ENCODE measurements at places on chromosomes 7 and 10.
A peak's percentile ranks its signal among the peaks of the same experiment; 100 is the strongest.

DNA sequence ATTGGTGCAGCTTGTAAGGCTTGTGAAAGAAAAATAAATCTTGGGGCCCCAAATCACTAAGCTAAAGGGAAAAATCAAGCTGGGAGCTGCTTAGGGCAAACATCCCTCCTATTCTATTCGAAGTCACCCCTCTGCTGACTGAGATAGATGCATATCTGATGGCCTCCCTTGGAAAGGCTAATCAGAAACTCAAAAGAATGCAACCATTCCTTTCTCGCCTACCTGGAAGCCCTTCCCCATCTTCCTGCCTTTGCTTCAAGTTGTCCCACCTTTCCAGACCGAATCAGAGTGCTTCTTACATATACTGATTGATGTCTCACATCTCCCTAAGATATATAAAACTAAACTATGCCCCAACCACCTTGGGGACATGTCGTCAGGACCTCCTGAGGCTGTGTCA, 240.3 kb downstream of the SKIDA1 start:
- DNase-seq: no peak

- DNase-seq: no peak
Measured at GRCh38 chr7:43592326-43592725, 9.4 kb downstream of the STK17A start.

DNA sequence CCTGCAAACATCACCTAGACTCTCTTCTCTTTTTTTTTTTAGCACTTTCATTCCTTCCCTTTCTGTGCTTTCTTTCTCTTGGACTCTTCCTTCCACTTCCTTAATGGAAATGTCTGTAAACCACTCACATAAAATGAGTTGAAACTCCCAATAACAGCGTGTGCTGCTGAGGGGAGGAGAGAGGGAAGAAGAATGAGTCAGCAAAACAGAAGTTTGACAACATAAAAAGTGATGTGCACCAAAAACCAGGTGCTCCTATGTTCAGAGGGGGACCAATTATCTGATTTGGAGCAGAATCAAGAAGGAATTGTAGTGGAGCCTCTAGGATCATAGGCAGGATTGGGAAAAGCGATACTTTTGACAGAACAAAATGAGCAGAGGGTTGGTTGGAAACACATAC, 712.1 kb upstream of the IGFBP3 start:
- DNase-seq: no peak

DNA sequence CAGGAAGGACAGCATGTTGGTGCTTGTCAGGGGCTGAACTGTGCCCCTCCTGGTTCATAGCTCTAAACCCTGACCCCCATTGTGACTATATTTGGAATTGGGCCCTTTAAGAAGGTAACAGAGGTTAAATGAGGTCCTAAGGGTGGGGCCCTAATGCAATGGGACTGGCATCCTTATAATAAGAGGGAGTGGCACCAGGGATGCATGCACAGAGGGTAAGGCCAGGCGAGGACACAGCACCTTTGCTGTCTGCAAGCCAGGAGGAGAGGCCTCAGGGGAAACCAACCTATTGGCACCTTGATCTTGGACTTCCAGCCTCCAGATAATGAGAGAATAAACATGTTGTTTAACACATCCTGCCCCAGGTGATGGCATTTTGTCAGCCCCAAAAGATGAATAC, 61.3 kb upstream of the EBF3 start:
- DNase-seq: no peak

DNA sequence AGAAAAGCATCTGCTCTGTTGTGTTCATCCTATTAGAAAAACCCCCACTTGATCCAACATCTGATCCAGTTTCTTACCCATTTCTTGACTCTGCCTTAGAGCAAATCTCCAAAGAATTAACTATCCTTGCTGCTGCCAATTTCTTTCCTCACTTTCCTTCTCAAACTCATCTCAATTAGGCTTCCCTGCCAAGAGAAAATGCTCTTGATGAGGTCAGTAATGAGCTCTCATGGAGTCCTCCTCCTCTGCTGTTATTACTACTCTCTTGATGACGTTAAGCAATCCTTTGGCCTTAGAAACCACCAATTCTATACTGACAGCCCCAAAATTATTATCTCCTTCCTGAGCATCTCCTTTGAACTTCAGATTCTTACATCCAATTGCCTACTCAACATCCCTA, 162.0 kb upstream of the FAM13C start:
- no peak for DNase-seq

- DNase-seq: no peak
Measured at GRCh38 chr7:2698581-2699288, 10.7 kb downstream of the AMZ1 start.

- DNase-seq: no peak
Measured at GRCh38 chr10:26770069-26770468, 72.6 kb downstream of the PDSS1 start.

GRCh38 chr7:41931263-41931646, 228.4 kb upstream of the INHBA start:
- DNase-seq: no peak

DNA sequence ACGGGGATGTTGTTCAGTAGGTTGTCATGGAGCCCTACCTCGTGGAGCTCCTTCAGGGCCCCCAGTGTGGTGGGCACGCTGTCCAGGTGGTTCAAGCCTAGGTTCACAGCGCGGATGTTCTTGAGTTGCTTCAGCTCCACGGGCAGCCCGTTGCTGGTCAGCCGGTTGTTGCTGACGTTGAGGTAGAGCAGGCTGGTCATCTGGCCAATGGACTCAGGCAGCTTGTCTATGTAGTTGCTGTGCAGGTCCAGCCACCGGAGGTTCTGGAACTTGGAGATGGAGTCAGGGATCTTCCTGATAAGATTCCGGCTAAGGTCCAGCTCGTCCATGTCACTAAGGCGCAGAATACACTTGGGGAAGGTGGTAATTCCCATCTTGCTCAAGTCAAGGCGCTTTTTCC, 26.0 kb downstream of the LRRC18 start:
- DNase-seq: no peak

DNA sequence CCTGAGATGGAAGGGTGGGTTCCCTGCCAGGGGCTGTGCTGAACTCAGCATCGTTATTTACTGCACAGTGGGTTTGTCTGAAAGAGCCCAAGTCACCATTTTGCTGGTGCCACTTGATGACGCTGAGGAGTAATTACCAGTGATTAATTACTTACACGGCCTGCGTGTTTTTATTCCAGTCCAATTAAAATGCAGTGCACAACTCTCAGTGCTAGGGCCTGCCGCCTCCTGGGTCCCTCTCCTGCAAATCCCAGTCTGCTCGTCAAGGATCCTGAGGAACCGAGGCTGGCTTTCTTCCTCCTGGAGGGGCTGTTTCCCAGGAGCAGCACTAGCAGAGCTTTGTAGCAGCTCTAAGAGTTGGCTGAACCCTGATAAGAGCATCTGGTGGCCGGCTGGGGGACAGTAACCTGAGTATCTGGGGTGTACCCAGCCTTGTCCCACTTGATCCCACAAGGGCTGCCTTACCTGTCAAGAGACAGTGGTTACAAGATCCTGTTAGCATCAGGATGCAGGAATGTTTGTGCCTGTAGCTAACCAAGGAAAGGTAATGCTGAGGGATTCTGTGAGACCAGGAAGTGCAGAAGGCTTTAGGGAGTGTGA, 45.1 kb upstream of the LRRC4 start:
- no peak for DNase-seq

GRCh38 chr7:134372858-134373257, 56.1 kb upstream of the SLC35B4 start:
- no peak for DNase-seq

GRCh38 chr10:75651417-75651816, 220.0 kb downstream of the LRMDA start:
- no peak for DNase-seq

- no peak for DNase-seq
Measured at GRCh38 chr10:115022733-115023132, 70.4 kb upstream of the ATRNL1 start.

DNA sequence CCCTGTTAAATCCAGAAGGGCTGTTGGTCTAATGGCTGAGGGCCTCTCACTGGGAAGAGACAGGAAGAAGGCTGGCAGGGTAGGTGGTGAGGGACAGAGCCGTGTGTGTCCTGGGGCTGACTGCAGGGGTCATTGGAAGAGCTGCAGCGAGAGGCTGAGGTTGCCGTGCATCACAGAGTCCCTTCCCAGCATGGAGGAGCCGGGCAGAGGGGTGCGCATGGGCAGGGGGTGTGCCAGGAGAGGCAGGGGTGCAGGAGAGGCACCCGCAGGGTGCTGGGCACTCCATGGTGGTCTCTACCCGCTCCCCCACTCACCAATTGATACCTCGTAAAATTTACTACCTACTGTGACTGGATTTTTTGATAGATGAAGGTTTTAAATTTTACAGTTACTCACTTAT, 124.3 kb downstream of the ACTR3B start:
- no peak for DNase-seq

DNA sequence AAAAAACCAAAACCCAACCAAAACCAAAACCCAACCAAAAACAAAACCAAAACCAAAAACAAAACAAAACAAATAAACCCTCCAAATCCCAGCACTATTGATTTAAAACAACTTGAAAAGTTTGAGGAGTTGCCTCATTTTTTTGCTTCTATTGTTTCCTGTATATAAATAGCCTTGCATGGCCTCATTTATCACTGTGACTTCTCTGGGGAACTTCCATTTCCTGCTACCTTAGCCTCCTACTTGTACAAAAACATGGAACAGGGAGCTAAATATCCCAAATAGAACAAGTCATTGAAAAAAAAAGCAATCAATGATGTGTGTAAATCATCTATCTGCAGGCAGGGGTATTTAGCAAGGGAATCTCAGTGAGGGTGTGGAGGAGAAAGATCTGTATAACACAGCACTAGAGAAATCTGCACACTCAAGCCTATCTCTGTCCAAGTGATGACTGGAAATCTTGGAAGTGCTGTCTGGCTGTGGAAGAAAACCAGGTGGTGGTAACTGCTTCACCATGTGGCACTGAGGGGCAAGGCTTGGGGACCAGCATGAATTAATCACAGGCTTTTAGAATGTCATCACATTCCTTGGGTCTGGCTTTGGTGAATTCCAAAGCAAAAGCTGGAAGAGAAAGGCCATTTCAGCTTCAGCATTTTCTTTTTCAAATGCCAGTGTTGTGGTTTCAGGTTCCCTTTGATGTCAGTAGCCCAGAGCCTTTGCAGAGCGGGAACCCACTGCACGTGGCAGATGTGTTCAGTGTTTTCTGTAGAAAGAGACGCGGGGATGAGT, 349.5 kb upstream of the ZNF32 start:
- DNase-seq: no peak

DNA sequence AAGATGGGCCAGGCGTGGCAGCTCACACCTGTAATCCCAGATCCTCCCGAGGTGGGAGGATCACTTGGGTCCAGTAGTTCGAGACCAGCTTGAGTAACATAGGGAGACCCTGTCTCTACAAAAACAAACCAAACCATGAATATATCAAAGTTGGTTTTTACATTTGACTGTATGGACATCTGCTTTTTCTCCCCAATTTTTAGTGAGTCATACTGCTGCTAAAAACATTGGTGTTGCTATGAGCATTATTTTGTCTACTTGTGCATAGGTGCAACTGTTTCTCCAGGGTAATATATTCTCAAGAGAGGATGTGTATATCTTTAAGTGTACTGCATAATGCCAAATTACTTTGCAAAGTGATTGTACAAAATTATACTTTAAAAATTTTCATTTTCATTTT, 769 bp upstream of the TMEM248 start:
- no peak for DNase-seq

- DNase-seq: no peak
Measured at GRCh38 chr10:95260909-95261552, 29.8 kb downstream of the PDLIM1 start.

DNA sequence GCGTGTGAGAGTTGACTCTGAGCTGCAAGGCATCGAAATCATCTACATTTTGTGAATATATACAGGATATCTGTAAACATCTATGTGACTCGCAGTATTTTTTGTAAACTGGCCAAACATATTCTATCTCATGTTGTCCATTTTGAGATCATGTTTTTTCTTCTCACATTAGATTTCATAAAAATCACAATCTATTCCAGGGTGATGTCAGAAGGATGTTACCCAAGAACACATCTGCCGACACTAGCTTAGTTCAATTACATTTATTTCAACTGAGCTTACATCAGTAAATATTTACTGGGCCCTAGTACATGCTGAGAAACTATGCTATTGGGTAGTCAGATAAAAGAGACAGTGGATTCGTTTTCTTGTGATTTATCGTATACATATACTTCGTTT, 2.5 kb upstream of the BUB3 start:
- no peak for DNase-seq

DNA sequence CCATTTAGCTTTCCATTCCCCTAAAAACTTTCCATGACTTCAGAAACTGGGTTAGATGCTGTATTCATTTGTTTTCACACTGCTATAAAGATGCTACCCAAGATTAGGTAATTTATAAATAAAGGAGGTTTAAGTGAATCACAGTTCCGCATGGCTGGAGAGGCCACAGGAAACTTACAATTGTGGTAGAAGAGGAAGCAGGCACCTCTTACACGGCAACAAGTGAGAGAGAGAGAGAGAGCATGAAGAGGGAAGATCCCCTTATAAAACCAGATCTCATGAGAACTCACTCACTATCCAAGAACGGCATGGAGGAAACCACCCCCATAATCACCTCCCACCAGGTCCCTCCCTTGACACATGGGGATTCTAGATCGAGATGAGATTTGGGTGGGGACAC, 336.8 kb downstream of the TFEC start:
- DNase-seq: no peak

- no peak for DNase-seq
Measured at GRCh38 chr7:101126651-101127459, at the start of gene SERPINE1. SERPINE1 (plus strand) TSS chr7:101127104; CDS start chr7:101128394, 1,290 bp downstream.

GRCh38 chr10:112140110-112140970, 43.2 kb downstream of the GPAM start:
- DNase-seq: peak; percentile 18

DNA sequence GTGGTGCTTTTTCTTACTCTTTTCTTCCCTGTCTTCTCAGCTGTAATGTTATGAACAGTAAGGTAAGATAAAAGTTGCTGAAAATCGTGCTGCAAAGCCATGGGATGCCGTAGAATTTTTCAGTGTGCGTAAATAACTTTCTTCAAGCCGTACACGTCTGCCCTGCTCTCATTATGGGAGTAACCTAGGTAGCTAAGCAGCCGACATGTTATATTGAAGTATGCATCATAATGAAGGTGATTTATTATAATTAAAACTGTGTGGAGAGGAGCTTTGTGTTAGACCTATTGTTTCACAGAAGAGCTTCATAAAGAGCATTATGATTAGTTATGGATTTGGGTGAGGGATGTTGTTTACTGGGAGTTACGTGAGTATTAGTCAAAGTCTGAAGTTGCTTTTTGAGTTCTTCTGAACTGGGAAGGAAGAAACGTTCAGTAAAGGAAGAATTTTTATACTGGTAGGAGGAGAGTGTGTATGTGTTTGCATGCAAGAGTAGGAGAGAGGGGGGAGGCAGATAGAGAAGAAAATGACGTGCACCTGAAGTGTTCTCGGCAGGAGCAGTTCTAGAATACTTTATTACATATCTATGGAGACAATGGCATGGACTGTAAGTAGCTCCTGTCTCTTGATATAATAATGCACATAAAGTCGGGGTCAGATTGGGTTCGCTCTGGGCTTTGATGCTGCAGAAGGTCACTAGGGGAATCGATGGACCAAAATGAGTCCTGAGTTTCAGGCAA, 56.3 kb downstream of the POU6F2 start:
- DNase-seq: no peak

GRCh38 chr7:106775552-106775936, 89.5 kb upstream of the PIK3CG start:
- no peak for DNase-seq

Measured in anterior cingulate cortex (tissue), 58 donors.